Frontal cortex (tissue), 4 donors: ENCODE measurements at places on chromosomes 2 and 18.
A peak's percentile ranks its signal among the peaks of the same experiment; 100 is the strongest.

- DNase-seq = no peak
Measured at GRCh38 chr18:8264116-8264515, 345.1 kb upstream of the RAB12 start.

DNA sequence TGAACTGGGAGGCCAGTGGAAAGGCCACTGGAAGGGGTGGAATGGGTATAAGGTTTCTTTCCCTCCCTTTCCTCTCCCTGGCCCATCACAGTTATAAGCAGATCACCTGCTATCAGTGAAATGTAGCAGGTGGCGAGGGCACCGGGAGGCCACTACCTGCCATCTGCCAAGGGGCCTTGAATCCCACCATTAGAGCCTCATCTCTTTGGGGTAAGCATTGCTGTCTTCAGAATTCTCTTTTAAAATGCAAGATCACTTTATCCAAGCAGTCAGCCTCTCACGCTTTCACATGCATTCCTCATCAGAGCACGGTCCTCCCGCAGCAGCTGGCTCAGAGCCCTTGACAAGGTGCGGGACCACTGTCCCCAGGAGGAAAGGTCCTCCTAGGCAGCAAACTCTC lies 268.5 kb downstream of the CELF4 start:
- DNase-seq = no peak

GRCh38 chr18:58297198-58297597 lies 253.2 kb downstream of the NEDD4L start:
- DNase-seq = no peak

- no peak for DNase-seq
Measured at GRCh38 chr2:182887753-182888415, 21.4 kb upstream of the FRZB start.

GRCh38 chr2:140804700-140805260 lies 1326.0 kb downstream of the LRP1B start:
- no peak for DNase-seq

- peak; percentile 74 for DNase-seq
Measured at GRCh38 chr18:6414118-6414722, 491 bp downstream of the L3MBTL4 start.

DNA sequence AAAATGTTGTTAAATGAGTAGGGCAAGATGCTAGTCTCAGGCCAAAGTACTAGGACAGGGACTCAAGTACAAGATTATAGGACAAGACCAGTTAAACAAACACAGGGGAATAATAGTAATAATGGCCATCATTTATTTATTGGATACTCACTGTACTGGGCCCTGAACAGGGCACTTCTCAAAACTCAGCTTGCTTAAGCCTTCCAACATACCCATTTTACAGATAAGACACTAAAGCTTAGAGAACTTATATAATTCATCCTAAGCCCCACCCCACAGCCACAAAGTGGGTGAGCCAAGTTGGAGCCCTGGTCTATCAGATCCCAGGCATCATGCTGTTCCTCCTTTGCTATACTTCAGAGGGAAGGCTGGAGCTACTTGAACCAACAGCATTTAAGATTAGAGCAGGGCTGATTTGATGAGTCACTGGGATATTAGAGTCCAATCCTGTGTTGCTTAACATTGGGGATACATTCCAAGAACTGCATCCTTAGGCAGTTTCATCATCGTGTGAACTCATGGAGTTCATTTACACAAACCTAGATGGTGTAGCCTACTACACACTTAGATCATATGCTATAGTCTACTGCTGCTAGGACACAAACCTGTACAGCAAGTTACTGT lies 153.6 kb downstream of the MTCL1 start:
- no peak for DNase-seq

DNA sequence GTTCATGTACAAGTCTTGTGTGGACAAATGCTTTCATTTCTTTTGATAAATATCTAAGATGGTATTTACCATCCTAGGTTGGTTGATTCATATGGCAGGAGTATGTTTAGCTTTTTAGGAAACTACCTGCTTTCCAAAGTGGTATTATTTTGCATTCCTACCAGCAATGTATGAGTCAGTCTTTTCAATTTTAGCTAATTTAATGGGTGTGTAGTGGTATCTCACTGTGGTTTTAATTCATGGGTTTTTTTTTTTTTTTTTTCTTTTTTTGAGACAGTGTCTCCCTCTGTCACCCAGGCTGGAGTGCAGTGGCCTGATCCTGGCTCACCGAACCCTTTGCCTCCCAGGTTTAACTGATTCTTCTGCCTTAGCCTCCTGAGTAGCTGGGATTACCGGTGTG lies 4.2 kb downstream of the ZNF512 start:
- no peak for DNase-seq
